ENCODE measurements at places on chromosomes 2 and 18.

- no peak for DNase-seq
These were observed 15.8 kb upstream of the SFXN5 start for GRCh38 chr2:73087311-73087710.

DNA sequence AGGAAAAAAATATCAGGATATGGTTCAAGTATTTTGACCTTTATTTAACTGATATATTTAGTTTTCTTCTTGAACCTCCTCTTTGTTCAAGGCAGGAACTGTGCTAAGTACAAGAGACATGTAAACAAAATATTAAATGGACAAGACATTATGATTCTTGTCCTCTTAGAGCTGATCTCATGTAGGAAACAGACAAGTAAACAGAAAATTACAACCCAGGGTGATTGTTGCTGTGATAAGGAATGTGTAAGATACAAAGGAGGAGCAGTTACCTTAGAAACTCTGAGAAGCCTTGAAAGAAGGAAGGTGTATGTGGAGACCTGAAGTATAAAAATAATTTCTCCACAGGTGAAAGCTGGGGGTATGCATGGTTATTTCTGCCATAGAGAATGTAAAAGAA, 12.9 kb downstream of the RBM45 start:
- DNase-seq, result no peak

DNA sequence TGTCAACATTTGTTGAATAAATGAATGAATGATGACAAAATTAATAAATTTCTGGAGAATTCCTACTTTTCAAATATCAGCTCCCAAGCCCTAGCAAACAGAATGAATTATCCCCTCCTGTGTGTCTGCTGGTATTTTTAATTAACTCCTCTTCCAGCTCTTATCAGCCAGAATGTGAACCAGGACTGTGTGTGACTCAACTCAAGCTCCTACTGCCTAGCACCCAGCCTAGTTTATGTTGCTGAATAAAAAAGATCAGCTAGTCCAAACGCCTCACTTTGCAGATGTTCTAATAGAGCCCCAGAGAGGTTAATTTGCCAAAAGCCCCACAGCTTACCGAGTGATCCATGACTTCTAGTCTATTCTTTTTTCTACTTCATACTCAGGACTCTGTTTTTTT, 50.3 kb downstream of the RABL2A start:
- DNase-seq, result no peak

DNA sequence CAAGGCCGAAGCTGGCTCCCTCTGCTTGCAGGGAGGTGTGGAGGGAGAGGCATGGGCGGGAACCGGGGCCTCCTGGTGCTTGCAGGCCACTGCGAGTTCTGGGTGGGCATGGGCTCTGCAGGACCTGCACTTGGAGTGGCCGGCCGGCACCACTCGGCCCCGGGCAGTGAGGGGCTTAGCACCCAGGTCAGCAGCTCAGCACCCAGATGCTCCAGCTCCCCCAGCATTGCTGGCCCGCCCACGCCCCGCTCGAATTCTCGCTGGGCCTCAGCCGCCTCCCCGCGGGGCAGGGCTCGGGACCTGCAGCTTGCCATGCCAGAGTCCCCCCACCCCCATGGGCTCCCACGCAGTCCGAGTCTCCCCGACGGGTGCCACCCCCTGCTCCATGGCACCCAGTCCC, 176.2 kb upstream of the FAM98A start:
- DNase-seq, result no peak

Measured in smooth muscle cell of the brain vasculature (primary cell).